ENCODE measurements at places on chromosomes 1 and 21.

DNA sequence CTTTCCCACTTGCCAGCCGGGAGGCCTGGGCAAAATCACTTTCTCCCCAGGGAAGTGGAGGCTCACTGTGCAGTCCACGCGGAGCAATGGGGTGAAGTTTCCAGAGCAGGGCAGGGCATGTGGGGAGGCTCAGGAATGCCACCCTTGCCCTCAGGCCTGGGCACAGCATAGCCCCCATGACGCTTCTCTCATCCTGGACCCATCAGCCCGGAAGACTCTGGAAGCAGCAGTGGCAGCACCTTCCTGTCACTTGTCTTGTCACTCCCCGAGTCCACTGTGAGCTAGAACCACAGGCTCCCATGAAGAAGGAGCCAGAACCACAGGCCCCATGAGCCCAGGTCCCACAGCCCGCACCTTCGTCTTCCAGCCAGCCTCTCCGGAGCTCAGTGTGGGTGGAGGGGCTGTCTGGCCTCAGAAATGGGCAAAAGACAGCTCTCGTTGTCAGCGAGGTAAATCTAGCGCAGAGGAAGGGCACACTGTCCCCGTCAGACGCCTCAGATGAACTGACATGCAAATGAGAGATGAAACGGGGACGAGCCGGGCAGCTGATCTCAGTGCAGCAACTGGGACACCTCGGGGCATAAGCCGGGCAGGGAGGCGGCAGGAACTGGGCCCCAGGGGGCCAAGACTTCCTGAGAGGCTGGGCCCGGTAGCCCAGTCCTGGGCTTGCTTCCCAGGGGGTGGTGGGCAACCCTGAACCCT lies 6.1 kb downstream of the PDE9A start:
- DNase-seq, result no peak

- no peak for DNase-seq
Observed at GRCh38 chr1:231903586-231904081, 277.0 kb downstream of the DISC1 start.

DNA sequence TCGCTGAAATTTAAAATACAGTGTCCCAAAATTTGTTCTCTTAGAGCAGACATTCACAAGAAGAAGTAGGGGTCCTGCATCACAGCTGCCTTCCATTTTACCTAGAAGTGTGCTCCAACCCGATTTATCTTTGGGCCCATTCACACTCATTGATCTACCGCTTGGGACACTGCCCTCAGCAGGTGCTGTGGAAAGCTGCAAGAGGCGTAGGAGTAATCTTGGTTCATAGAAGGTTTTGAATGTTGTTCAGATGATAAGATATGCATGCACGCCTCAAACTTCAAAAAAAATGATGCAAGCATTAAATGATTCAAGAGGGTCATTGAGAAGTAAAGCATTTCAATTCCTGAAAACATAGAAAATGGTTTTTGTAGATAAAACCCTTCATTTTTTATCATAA lies 18.6 kb upstream of the C1orf105 start:
- DNase-seq, result no peak

GRCh38 chr1:61539720-61540462 lies 185.1 kb downstream of the TM2D1 start:
- no peak for DNase-seq

- DNase-seq, result no peak
Observed at GRCh38 chr1:100462326-100463025, 75.5 kb upstream of the GPR88 start.

Data from islet precursor cell (in vitro differentiated cells).